ENCODE measurements at places on chromosomes 7 and 10.

GRCh38 chr7:137142376-137142775 lies 201.2 kb downstream of the PTN start:
- DNase-seq = no peak

- DNase-seq = no peak
These were observed 99.1 kb downstream of the PLCE1 start for GRCh38 chr10:94092848-94093247.

GRCh38 chr10:32039734-32040133 lies 16.5 kb downstream of the KIF5B start:
- no peak for DNase-seq

- no peak for DNase-seq
These were observed 44.5 kb upstream of the ACBD5 start for GRCh38 chr10:27285093-27285492.

DNA sequence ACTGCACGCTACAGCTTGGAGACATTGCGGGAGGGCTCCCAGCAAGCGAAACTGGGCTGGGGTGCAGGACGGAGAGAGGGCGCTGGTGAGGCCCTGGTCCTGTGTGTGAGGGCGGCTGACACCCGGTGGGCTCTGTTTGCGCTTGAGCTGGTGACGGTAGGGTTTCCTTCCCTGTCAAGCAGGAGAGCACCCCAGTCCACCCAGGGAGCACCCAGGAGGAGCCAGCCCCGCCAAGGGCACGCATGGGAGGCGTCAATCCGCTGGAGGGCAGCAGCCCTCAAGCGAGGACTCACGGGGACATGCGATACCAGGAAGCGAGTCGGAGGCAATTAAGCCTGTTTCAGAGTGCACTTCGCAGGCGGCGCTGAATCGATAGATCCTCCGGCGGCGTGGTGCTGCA lies 109.4 kb downstream of the MAD1L1 start:
- no peak for DNase-seq

GRCh38 chr10:13613519-13613918 lies 26.8 kb downstream of the PRPF18 start:
- DNase-seq = no peak

DNA sequence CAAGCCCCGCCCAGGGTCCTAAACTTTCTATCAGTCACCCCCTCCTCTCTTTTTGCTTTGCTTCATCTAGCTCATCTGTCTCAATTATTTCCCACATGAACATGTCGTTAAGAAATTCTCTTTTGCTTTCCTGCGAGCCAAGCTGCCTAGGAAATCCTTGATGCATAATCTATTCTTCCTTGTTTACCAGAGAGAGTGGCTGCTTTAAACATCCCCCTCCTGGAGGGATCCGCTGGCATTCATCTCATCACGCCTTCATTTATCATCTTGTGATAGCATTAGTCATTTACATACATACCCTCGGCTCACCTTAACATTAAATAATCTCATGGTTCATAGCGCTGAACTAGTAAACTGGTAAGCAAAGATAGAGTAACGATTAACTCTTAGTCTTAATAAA lies 96.7 kb downstream of the ANK3 start:
- no peak for DNase-seq

- DNase-seq = no peak
These were observed 12.4 kb downstream of the RBP3 start for GRCh38 chr10:47360419-47361040.

DNA sequence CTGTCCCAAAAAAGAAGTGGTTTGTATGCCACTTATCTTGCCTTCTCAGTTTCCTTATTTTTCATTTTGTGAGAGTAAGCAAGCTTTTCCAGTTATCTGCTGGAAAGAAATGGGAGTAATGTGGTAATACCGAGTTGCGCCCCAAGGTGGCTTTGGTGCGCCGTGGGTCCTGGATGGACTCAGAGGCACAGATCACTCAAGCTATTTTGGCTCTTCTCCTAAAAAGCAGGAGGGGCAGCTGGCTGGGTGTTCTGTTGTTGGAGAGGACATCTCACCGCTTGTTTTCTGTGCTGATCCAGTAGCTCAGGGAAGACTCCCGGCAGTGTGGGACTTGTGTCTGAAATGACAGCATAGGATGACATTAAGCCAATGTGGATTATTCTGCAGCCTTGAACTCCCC lies 16.4 kb downstream of the PRKRIP1 start:
- no peak for DNase-seq

DNA sequence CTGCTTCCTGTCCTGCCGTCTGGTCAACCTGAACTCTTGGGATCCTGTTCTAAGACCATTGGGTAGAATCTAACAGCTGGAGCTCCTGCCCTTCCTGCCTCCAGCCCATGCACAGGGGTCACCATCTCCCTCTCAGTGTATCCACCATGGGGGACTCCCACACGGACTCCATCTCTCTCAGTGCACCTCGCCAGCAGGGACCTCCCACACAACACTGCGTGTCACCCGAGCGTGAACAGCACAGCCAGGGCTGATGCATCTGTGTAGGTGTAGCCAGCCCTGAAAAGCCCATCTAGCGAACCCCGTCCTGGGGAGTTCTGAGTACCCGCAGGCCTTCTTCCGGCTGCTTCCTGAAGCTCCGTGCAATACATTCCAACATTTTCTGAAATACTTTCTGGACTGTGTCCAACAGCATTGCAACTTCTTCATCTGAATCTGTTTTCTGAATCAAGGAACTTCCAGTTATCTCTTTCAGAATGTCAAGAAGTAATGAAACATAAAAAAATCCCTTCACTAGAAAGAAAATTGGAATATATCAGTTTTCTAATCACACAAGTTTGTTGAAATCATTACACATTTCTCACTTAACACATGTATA lies 52.5 kb downstream of the NCAPG2 start:
- no peak for DNase-seq

- no peak for DNase-seq
These were observed 17.2 kb downstream of the SGPL1 start for GRCh38 chr10:70832852-70833528.

DNA sequence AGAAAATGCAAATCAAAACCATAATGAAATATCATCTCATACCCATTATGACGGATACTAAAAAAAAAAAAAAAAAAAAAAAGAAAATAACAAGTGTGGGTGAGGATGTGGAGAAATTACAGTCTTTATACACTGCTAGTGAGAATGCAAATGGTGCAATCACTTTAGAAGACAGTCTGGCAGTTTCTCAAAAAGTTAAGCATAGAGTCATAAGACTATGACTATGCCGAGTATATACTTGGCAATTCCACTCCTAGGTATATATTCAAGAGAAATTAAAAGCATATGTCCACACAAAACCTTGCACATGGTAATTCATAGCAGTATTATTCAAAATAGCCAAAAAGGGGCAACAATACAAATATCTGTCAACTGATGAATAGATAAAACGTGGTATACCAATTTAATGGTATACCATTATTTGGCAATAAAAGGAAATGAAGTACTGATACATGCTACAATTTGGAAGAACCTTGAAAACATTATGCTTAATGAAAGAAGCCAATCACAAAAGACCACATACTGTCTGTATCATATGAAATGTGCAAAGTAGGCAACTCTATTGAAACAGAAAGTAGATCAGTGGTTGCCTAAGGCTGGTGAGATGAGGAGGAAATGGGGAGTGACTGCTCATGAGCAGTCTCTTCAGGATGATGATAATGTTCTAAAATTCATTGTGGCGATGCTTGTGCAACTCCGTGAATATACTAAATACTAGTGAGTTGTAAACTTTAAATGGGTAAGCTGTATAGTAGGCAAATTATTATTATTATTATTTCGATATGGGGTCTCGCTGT lies 90.1 kb upstream of the NANOS1 start:
- no peak for DNase-seq

- DNase-seq = no peak
These were observed 176.8 kb downstream of the CPEB3 start for GRCh38 chr10:92113911-92114600.

DNA sequence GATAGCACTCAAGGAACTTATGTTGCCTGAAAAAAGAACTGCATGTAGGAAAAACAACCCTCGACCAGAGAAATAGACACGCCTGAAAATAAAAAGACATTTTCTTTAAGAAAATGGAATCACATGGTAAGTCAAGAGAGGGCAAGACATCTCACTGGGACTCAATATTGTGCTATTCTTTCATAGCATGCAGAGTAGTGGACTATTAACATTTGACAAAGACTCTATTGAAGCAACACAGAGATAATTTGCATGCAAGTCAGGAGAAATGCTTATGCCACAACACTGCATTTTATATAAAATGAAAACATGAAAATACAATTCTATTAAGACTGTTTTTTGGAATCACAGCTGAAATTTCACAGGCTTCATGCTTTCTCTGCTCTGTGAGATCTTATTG lies 77.9 kb upstream of the RHOBTB1 start:
- DNase-seq = no peak

- no peak for DNase-seq
These were observed 10.6 kb downstream of the BEND7 start for GRCh38 chr10:13518076-13518692.

- DNase-seq = no peak
These were observed 159.2 kb downstream of the CHN2 start for GRCh38 chr7:29353810-29354209.

DNA sequence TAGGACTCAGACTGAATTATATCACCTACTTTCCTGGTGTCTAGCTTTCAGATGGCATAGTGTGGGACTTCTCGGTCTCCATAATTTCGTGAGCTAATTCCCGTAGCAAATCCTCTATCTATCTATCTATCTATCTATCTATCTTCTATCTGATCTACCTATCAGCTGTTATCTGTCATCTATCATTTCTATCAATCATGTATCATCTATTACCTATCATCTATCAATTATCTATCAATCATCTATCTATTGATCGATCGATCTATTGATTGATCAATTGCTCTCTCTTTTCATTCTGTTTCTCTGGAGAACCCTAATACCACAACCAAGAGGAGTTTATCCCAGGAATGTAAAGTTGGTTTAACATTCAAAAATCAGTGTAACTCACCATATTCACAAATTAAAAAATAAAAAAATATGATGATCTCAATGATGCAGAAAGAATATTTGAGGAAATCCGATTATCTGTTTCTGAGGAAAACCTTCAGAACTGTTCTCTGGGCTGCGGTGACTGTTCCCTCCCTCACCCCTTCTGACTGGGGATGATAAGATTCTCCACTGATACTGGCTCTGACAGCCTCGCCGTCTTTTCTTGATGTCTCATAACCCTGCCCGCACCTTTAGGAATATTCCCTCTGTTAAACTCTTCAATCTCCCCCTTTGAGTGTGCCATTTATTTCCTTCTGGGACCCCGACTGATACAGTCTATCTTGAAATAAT lies 147.7 kb downstream of the ACTR3B start:
- DNase-seq = no peak

GRCh38 chr7:1664711-1665548 lies 5.1 kb upstream of the ELFN1 start:
- DNase-seq = peak; percentile 13

GRCh38 chr7:18444826-18445225 lies 50.7 kb upstream of the HDAC9 start:
- DNase-seq = no peak

DNA sequence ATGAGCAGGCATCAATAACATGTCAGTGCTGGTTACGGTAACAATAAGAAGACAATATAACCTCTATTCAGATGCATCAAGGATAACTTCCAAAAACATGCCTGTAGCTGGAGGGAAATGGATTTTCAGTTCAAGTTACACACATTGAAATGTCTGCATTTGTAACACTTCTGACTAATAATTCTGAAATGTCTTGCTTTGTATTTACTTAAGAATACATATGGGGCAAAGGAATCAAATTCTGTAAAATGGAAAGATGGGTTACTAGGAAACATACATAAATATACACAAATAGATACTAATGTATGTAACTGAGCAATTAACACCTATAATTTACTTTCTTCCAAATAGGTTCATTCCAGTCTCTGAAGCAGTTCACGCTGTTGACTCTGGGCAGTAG lies 18.6 kb upstream of the MTPN start:
- DNase-seq = no peak

GRCh38 chr7:105680505-105681187 lies 99.4 kb upstream of the EFCAB10 start:
- DNase-seq = no peak

GRCh38 chr10:63384001-63384400 lies 81.8 kb downstream of the JMJD1C start:
- DNase-seq = no peak

DNA sequence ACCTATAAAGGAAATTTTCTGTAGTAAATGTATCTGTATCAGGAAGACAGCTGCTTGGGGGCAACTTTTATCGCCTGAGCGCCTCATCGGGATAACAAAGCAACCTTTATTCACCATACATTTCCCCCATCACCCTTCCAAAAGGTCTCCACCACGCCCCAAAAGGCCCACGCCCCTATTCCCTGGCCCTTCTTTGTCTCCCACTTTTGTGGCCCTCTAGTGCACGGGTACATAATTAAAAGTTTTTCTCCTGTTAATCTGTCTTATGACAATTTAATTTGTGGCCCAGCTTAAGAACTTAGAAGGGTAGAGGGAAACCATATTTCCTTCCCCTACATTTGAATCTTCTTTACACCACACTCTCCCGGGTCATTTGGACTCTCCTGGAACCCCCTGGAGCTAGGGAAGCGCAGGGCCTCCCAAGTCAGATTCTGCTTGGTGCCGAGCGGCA lies 625 bp downstream of the RP9 start:
- peak; percentile 23 for DNase-seq

DNA sequence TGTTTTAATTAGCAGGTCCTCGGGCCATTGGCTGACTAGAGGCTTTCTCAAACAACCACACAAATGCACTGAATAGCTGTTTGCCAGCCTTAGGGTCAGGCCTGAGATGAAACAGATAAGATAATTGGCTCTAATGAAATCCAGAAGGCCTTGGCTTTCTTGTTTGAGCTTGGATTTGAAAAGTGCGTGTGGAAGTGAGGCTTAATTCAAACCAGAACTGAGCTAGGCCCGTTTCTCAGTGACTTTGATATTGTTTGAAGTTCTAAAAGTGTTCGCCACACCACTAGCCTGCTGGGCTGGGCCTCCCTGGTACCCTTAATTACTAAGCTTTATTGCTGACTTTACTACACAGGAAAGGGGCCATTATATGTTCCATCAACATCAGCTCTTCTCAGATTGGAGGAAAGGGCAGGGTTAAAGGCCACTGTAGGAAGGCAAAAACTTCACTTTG lies 270.6 kb downstream of the TWIST1 start:
- DNase-seq = no peak

- no peak for DNase-seq
These were observed 1187.2 kb downstream of the XPNPEP1 start for GRCh38 chr10:108736111-108736510.
